GM06990 (cell line): ENCODE measurements at places on chromosomes 2 and 18.

DNA sequence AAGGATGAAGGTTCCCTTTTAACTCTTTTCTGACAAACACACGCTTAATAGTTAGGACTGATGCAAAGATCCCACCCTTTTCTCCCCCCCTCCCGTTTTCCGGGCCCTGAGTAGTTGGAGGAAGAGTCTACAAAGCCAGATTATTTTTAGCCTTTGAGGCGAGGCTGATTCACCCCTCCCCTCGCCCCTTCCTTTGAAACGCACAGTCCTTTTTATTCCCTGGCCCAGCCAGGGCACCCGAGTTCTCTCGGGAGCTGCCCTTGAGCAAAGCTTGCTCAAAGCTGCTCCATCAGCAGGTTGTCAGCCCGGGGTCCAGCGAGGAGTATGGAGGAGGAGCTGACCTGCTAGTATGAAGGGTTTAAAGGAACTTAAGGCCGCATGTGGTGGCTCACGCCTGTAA is 47.1 kb upstream of the SPRED2 start:
- DNase-seq, result no peak

GRCh38 chr2:152344579-152345195 is 9.7 kb downstream of the FMNL2 start:
- DNase-seq, result no peak

- no peak for DNase-seq
These were observed 796 bp upstream of the DYSF start for GRCh38 chr2:71452565-71452964.

- no peak for DNase-seq
These were observed 81.9 kb downstream of the MEP1B start for GRCh38 chr18:32271672-32272208.

- no peak for DNase-seq
These were observed 50.4 kb upstream of the MCM6 start for GRCh38 chr2:135926605-135927004.

DNA sequence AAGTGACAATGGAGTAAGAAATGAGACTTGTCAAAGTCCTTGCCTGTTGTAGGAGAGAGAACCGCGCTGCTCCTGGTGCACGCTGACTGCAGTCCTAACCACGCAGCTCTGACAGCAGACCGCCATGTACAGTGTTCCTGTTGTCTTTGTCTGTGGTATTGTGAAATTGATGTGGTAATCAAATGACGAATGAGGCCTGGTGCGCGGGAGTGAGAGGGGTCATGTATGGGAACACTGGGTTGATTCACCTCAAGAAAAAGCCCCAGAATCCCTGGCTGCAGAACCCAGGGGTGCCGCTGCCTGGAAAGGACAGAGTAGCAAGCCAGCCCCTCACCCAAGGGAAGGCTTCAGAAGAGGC is 64.0 kb downstream of the INPP4A start:
- no peak for DNase-seq

DNA sequence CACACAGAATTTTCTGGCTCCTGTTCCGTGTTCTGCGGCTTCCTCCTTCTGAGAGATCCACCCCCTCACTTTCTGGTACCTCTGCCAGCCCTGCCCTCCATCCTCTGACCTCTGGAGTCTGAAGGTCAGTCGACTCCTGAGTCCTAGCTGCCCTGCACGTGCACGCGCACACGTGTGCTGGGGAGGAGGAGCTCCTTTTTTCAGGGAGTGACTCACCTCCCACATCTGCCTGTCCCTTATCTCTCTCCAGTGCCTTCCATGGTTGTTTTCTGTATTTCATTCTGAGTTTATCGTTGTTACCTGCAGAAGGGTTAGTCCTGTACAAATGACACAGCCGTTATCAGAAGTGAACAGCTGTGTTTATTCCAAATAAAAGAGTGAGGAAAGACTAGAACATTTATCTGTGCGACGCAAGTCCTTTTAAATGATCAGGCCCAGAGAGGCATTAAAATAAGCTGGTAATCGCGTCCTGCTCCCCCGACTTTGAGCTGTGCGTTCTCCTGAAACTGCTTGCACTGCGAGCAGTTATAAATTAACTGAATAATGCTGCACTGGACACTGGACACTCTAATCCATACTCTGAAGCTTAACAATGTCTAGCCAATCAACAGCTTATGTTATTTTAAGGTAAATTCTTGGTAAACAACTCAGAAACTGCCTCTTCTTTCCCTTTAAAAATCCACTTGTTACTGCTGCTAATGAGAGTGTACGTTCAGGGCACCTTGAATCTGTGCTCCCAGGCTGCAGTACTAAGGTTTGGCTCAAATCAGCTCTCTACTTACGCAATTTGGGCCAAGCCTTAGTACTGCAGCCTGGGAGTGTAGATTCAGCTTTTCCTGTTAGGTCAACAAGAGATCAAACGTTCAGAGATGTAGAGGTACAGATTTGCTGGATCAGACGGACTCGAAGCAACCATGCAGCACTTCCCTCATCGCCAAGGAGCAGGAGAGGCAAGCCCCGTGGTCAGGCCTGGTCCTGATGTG is 72.5 kb downstream of the GALR1 start:
- DNase-seq, result no peak

- no peak for DNase-seq
These were observed 3.2 kb upstream of the SP100 start for GRCh38 chr2:230412846-230413245.

- DNase-seq, result no peak
These were observed 114.3 kb upstream of the ARL4C start for GRCh38 chr2:234611209-234611608.

- no peak for DNase-seq
These were observed 21.3 kb upstream of the COPS8 start for GRCh38 chr2:237064203-237065070.

DNA sequence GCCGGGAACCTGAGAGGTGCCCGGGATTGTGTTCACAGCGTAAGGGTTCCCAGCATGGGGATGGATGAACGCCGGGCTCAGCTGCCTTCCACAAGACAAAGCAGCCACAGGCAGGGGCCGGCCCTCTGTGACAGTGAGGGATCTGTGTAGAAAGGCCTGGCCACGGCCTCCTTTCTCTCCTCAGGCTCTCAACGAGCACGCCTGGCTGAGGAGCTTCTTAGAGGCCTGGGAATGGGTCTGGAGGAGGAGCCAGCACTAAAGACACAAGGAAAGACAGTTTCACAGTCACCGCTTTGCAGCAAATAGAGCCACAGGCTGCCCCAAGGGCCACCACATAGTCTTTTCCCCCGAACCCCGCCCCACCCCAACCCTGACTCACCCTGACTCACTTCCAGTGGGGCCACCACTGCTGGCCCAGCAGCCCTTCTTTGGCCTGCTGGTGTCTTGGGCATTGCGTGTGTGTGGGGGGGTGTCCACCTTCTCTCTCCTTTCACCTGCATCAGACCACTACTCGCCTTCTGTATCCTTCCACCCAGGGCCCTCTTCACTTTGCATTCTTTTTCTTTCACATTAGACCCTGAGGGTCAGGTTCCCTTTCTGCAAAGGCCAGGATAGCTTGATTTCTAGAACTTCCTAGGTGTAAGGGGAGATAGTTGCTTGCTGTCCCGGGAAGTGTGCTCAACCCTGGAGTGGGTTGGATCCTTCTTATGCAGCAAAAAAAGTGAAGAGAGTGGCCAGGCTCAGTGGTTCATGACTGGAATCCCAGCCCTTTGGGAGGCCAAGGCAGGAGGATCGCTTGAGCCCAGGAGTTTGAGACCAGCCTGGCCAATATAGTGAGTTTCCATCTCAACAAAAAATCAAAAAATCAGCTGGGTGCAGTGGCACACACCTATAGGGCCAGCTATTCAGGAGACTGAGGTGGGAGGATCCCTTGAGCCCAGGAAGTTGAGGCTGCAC is 19.3 kb upstream of the HPCAL1 start:
- no peak for DNase-seq

GRCh38 chr2:212644195-212644837 is 105.7 kb upstream of the ERBB4 start:
- no peak for DNase-seq

- DNase-seq, result no peak
These were observed 21.9 kb downstream of the RTP5 start for GRCh38 chr2:241891315-241891987.

DNA sequence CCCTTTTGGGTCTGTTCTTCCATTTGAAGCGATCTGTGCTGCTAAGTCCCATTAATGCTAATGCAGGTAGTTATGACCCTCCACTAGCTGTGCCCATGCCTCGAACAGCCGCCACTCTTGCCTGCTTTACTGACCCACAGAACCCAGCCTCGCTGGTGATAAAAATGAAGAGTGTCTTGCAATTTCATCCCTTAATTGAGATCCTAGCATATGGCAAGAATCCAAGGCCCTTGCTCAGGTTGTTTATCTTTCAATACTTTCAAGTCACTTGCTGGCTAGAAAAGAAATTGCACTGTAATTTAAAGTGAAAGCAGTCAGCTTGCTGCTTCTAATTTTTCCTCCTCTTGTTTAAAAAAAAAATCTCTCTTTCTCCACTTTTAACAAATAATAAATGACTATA is 73.6 kb downstream of the ZNF521 start:
- DNase-seq, result no peak

- no peak for DNase-seq
These were observed 159.6 kb upstream of the SETBP1 start for GRCh38 chr18:44520981-44521667.

GRCh38 chr2:228658998-228659397 is 477.5 kb upstream of the SPHKAP start:
- no peak for DNase-seq

DNA sequence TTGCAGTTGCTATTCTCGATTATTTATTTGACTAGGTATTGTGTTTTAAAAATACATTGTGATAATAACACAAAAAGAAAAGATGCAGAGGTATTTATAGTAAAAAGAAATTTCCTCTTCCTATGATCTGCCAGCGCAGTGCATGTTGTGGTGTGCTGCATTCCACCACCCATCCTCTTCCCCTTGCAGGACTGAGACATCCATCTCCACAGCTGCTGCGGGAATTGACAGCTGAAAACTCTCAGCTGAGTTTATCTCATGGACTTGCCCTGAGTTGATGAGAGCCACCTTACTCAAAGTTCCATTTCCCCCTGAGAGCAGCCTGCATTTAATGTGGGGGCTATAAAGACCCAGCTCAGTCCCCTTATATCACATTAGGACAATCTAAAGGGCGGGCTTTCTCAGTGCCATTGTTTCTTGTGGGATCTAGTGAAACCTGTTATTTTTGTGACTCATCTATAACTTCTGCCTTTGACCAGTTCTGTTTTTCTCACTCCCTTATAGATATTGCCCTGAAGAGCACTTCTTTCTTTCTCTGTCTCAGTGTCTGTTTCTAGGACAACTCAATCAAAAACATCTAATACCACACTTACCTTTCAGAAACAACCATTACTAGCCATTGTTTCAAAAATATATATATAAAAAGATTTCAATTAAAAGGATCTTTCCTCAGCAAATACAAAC is 698.5 kb downstream of the NR4A2 start:
- peak; percentile 63 for DNase-seq

GRCh38 chr2:173568054-173568453 is 213.4 kb downstream of the CDCA7 start:
- no peak for DNase-seq

DNA sequence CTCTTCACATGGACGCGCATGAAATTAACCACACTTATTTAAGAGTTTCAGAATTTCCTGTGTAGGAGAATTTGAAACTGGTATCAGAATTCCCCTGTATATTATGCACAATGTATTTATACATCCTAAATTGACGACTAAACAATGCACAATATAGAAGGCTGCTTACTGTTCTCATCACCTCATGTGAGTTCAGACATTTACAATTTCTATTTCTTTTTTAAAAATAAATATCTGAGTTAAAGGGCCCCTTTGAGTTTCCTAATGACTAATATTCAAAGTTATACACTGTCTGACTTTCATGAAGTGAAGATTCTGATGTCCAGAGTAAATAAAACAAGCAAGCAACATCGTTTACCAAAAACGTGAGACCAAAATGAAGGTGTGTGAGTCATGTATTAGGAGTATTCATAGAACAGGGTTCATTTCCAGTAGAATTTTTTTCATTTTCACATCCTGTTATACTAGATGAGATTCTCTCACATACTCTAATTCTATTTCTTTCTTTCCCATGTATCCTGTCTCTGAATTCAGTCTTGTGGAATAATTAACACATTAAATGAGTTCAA is 406.2 kb downstream of the NUP35 start:
- peak; percentile 22 for DNase-seq

DNA sequence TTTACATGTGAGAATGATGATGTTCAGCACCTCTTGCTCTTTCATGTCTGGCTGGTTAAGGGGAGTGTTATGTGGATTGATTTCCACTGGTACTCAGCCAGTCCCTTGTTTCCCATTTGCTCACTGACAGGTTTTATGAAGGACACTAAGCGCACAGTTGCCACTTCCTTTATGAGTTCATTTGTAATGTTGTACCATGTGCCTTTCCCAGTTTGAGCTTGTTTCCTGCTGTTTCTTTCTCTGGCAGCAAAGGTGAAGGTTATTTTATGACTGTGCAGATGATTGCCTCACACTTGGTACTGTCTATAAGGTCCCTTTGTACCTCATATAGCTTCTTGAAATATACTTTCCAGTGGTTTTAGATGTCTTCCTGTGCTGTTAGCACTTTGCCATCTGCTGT is 1700.5 kb upstream of the TMEFF2 start:
- no peak for DNase-seq

DNA sequence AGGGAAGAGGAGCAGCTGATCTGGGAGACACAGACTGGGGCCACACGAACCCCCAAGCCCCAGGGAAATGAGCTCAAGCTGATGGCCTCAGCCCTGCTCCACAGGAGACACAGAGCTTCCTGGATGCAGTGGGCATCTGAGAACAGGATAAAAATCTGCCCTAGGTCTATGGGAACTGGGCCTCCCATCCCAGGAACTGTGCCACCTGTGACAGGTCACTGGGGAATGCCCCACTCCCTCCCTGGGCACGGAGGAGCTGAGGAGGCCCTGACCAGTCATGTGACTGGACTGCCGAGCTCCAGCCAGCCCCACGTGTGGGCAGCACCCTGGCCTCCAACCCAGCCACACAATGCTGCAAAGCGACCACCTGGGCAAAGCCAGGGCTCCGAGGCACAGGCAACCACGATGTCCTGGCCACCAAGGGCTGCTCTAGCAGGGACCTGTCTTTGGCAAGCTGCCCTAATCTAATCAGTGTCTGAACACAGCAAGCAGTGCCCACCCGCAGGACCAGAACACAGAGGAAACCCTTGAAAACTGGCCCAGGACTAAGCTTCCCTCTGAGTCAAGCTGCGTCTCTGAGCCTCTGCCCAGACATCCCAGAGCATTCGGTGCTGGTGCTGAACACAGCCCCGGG is 57.8 kb upstream of the ID2 start:
- DNase-seq, result no peak

GRCh38 chr2:207255565-207256470 is 90.1 kb upstream of the KLF7 start:
- DNase-seq, result no peak

DNA sequence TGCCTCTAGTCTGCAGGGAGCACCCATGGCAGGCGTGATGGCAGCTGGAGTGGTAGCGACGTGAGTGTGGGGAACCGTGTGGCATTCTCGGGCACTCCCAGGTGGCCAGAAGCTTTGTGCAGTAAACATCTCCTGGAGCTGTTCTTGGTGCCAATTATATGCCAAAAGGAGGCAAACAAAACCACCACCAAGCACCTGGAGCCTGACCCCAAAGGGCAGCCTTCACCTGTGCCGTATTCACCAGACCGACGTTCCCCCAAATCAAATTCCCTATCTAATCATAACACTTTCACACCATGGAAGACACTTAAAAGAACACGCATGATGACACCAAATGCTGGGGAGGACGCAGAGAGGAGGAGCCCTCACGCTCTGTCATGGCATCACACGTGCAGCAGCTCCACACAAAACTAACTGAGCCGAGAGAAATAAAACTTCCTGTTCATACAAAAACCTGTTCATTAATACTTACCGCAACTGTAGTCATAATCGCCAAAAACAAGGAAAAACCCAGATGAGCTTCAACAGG is 123.6 kb downstream of the EIPR1 start:
- DNase-seq, result no peak
